ENCODE measurements at places on chromosomes 5 and 9.

DNA sequence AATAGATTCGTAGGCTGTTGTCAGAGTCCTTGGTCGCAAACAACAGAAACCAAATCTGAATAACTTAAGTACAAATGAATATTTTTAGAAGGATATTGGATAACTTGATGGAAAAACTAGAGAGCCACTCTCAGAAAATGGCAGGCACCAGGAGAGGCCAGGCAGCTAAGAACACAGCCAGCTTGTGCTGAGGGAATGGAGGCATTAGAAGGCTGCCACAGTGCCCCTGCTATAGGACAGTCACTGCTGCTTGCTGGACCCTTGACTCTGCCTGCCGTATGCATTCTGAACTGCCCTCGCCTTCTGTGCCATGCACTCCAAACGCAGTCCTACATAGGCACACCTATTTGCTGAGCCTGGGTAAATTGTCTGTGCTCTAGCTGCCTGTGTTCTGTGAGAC, 78.6 kb downstream of the MAST4 start:
- DNase-seq = no peak

- no peak for DNase-seq
These were observed 1.9 kb downstream of the FOXE1 start for GRCh38 chr9:97854696-97855485.

DNA sequence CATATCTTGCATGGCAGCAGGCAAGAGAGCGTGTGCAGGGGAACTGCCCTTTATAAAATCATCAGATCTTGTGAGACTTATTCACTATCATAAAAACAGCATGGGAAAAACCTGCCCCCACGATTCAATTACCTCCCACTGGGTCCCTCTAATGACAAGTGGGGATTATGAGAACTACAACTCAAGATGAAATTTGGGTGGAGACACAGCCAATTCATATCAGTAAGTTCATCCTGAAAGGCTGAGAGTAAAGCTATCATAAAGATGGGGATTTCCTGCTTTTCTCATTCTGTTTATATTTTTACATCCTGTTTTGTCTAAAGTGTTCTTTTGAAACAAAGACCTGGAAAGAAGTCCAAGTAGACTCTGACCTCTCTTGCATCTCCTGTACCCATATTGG, 28.9 kb upstream of the IL33 start:
- no peak for DNase-seq

- DNase-seq = peak; percentile 34
These were observed 249.0 kb downstream of the MLLT3 start for GRCh38 chr9:20373263-20373662.

- DNase-seq = no peak
These were observed 590.7 kb downstream of the ANXA1 start for GRCh38 chr9:73742412-73742811.

GRCh38 chr9:115715666-115716065, 437.9 kb upstream of the PAPPA start:
- DNase-seq = no peak

- no peak for DNase-seq
These were observed 49.6 kb downstream of the NIPAL4 start for GRCh38 chr5:157509587-157509986.

GRCh38 chr9:36504156-36504555, 68.5 kb upstream of the MELK start:
- peak; percentile 37 for DNase-seq

DNA sequence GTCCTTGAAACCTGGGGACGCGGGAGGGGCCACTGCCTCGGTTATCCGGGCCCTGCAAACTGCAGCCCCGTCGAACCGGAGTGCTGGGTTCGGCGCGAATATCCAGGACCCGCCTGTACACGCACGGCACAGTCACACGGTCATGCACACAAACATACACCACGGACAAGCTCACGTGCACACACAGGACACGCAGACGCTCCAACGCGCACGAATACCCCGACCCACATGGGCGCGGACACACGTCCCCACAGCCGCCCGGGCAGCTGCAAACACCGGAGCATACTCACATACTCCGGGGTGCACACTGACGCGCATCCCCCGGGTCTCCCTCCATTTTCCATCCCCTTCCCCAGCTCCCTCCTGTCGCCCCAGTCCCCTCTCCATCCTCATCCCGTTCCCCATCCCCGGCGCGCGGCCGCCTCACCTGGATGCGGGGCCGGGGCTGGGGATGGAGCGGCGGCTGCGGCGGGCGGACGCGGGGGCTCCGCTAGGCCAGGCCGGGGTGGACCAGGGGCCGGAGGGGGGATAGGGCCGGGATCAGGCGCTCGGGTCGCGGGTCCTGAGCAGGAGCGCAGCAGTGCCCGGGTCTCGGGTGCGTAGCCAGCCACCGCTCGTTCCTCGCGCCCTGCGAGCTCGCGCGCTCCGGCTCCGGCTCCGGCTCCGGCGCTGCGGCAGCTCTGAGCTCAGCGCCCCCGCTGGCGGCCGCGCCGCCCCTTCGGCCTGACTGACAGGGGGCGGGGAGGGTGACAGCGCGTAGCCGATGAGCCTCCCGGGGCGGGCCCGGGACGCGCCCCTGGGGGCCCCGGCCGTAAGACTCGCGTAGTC, at the start of the genes EIF4E1B and SNCB:
EIF4E1B (plus strand) TSS at position 823 of the 828 bp plus-strand sequence. CDS start 12,113 bp downstream, outside the sequence.
SNCB (minus strand) TSS at position 682 of the 828 bp plus-strand sequence. CDS start 880 bp downstream, outside the sequence.
- no peak for DNase-seq
